Activated T-cell treated with anti-CD3 and anti-CD28 coated beads, Interleukin-2, amount 50 U/mL, for 4 hours (primary cell): ENCODE measurements at places on chromosomes 12 and 14.

- DNase-seq: no peak
These were observed 91.0 kb upstream of the DIO3 start for GRCh38 chr14:101470266-101470665.

DNA sequence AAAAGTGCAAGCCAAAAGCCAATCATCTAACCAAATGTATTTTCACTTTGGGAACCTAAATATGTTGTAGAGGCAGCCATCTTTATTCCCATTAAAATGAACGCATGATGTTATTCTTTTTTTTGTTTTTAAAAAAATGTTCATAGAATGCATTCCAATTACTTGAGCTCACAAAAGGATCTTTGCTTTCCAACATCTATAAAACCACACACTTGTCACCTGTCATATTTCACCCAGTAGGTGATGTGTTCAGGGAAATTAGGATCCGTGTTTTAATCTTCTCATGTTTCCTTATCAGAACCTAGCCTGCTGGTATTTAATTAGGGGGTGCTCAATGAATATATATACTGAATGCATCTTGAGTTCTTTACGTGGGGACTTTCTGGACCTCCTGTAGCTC lies 13.6 kb downstream of the TTC8 start:
- no peak for DNase-seq

DNA sequence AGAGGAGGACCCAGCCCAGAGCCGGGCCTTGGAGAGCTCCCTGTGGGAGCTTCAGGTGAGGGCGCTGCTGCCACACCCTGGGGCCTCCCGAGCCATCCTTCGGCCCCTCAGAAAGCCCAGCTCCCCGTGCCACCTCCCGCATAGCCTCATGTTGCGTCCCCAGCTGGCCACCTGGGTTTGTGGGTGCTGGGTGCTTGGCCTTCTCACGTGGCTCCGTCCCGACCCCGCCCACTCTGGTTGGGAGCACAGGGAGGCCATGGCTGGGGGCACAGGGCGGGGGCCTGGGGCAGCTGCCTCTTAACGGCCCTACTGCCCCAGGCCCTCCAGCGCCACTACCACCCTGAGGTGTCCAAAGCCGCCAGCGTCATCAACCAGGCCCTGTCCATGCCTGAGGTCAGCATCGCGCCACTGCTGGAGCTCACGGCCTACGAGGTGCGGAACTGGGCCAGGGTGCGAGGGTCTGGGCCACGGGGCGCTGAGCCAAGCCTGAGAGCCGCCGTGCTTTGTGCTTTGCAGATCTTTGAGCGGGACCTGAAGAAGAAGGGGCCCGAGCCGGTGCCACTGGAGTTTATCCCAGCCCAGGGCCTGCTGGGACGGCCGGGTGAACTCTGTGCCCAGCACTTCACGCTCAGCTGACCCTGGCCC lies 7.6 kb downstream of the NOC4L start:
- no peak for DNase-seq

GRCh38 chr14:92770484-92770883 lies 22.1 kb upstream of the LGMN start:
- no peak for DNase-seq

DNA sequence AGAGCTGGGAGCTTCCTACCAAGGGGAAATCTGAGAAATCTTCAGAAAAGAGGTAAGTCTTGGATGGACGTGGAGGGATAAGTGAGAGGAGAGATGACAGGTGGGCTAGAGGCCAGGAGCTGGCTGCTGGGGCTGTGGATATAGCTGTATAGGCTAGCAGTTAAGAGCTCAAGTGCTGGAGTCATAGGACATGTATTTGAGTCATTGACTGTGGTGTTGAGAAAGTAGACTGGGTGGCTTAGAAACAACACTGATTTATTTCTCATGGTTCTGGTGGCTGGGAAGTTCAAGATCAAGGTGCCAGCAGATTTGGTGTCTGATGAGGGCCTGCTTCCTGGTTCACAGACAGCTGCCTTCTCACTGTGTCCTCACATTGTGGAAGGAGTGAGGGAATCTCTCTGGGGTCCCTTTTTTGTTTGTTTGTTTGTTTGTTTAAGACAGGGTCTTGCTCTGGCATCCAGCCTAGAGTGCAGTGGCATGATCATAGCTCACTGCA lies 151.1 kb upstream of the FUT8 start:
- no peak for DNase-seq

DNA sequence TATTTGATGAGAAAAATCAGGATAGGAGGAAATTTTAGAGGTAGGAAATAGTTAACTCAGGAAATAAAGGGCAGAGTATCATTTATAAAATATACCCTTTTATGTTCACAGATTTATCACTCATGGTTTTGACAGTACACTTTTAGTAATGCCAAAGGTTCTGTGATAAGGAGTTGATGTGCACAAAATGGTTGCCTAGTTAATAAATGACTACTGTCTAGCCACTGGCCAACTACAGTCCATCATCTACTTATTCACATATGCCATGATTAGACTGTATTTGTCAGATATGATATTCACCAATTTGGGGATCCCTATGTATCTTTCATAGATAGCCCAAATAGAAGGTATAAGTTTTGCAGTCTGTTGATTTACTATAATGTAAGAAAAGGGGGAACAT lies 19.2 kb upstream of the GXYLT1 start:
- no peak for DNase-seq
